ENCODE measurements at places on chromosomes 13 and 19. TPM values are rescaled to one million over a fixed set of nuclear protein-coding genes. Genes with fewer than 3 reads are reported as not detected.

The SF3A2 gene
- 23.7 TPM for total RNA-seq

The PGLYRP1 gene
- not detected for total RNA-seq

The SLC10A2 gene
- not detected for total RNA-seq

The C19orf73 gene
- total RNA-seq = 0.83 TPM

The SERTAD3 gene
- total RNA-seq = 18.9 TPM

All from smooth muscle cell of bladder (primary cell).